Stimulated activated CD8-positive, alpha-beta memory T cell treated with anti-CD3 and anti-CD28 coated beads, Interleukin-12 subunit alpha, Interleukin-12 subunit beta, amount 100 ng/mL, for 1 hour (primary cell): ENCODE measurements at places on chromosomes 1 and 21.

DNA sequence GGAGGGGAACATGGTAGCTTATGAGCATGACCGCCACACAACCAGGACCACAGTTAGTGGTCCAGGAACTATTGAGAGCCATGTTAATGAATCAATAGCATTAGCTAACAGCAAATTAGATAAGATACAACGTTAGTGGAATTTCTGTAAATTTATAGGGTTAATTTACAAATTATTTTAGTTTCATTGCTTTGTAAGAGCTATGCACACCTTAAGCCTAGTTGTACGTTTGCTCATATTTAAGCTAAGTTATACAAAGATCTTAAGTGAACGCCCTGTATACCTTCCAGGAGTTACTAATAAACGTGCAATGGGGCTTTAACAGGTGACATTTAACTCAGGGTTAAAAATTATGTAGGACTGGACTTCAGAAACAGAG, 749 bp downstream of the EXOSC10 start:
- no peak for DNase-seq

DNA sequence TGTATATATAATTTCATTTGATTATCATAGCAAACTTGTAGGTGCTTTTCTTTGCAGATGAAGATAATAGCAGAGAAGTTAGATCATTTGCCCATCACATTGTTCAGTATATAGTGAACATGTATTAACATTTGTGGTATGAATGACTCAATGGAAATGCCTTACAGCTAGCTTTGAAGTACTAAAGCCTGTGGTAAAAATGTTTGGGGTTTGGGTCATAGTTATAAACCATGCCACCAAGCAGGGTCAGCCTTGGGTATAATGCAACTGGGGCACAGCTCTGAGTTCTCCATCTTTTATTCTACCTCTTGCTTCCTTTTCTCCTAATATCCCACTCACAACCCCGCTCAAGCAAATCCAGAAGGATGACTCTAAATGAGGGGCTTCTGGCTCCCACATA, 141.6 kb downstream of the KCNT2 start:
- no peak for DNase-seq

- no peak for DNase-seq
These were observed 515 bp downstream of the MAN1C1 start for GRCh38 chr1:25616987-25617624.

- no peak for DNase-seq
These were observed 33.5 kb downstream of the CFAP57 start for GRCh38 chr1:43205671-43206070.

DNA sequence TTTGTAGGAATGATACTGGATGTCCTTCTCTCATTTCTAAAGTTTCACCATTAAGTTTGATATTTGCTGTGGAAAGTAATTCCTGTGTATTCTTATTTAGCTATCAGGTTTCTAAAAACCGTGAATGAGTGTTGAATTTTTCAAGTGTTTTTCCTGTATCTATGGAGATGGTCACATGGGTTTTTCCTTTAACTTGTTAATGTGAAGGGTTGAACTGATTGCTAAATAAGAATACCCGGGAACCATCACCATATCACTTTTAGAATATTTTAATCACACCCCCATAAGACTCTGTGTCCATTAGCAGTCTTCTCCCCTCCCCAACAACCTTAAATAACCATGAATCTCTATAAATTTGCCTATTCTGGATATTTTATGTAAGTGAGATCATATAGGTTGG, 16.5 kb upstream of the ASAP3 start:
- DNase-seq: no peak

- no peak for DNase-seq
These were observed 477.1 kb upstream of the NEGR1 start for GRCh38 chr1:72759486-72759885.

DNA sequence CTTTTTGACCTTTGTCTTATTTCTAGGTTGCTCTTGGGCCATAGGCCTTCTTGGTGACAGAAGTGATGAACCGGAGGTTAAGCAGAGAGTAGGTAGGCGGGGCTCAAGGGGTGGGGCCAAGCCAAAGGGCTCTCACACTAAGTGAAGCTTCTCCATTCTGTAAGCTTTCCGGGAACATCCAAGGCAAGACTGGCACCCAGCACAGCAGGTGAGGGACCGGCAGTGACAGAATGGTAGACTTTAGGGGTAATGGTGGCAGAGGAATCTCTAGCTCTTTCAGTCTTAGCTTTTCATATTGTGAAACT, at the start of gene TNFAIP8L2:
Gene TNFAIP8L2, plus strand, starts transcription at position 135 of the 305 bp plus-strand sequence. CDS start 2,049 bp downstream, outside the sequence.
- DNase-seq: peak; percentile 65

DNA sequence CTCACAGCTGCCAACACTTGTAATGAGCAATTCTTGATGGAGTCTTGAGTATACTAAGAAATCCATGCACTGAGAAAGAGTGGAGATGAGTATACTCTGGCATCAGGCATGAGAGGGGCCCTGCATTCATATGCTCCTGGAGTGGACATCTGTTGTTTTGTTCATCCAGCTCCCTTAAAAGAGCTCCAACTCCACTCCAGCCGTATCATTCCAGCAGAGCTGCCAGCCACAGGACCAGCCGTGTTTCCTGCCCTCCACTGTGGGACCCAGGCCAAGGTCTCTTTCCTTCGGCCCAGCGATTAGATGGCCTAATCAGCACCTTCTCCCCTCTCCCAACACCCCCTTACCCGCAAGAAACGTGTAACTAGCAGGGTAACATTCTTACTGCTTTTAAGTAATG, 144.5 kb downstream of the OMA1 start:
- no peak for DNase-seq

- DNase-seq: no peak
These were observed 17.0 kb upstream of the PIGC start for GRCh38 chr1:172460887-172461315.

- DNase-seq: no peak
These were observed 81.0 kb upstream of the IVNS1ABP start for GRCh38 chr1:185398022-185398421.

GRCh38 chr1:161905269-161905884, 118.3 kb downstream of the OLFML2B start:
- DNase-seq: no peak

- DNase-seq: no peak
These were observed 22.9 kb upstream of the LMO4 start for GRCh38 chr1:87305762-87306161.

GRCh38 chr21:45921917-45922316, 59.7 kb upstream of the COL6A1 start:
- no peak for DNase-seq

DNA sequence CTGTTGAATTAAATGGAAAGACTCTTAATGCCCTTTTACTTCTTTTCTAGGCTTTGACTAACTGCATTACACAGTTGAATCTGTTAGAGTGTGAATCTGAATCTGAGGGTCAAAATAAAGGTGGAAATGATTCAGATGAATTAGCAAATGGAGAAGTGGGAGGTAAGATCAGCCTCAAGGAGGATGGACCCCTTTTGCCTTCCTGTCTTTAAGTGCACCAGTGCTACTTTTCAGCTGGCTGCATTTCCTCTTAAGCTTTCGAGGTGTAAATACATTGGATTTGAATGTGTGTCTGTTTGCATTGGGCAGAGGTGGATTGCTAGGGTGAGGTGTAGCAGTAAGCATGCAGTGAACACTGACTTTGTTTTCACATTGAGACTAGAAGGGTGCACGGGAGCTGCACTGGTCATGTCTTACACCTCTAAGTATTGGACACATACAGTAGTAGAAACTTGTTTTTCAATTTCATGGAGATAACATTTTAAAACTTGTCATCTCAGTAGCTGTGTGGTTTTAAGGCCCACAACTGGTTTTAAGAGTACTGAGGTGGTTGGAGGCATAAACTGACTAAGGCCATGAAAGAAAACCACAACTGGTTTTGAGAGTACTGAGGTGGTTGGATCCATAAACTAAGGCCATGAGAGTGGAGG, 35.4 kb downstream of the MIA3 start:
- no peak for DNase-seq

GRCh38 chr1:8170059-8170835, 144.1 kb upstream of the ERRFI1 start:
- no peak for DNase-seq

DNA sequence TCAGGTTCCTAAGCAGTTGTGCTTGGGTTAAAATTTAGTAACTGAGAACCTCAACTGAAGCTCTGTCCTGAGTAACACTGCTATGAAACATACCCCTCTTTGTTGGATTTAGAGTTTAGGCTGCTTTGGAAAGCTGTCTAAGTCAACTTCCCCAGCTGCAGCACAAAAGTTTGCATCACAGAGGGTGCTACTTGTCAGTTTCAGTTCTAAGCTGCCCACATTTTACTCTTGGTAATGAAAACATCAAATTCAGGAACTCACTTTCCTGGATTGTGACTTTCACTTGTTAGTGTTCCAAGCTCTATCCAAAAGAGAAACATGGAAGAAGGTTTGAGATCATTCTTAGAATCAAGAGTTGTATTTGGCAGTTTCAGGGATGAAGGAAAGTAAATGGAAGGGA, 191.7 kb upstream of the NFIA start:
- no peak for DNase-seq

GRCh38 chr21:26544201-26544775, 28.8 kb downstream of the CYYR1 start:
- no peak for DNase-seq
